Pulmonary artery endothelial cell (primary cell): ENCODE measurements at places on chromosomes 3 and 15. TPM values are rescaled to one million over a fixed set of nuclear protein-coding genes. Genes with fewer than 3 reads are reported as not detected.

DNA sequence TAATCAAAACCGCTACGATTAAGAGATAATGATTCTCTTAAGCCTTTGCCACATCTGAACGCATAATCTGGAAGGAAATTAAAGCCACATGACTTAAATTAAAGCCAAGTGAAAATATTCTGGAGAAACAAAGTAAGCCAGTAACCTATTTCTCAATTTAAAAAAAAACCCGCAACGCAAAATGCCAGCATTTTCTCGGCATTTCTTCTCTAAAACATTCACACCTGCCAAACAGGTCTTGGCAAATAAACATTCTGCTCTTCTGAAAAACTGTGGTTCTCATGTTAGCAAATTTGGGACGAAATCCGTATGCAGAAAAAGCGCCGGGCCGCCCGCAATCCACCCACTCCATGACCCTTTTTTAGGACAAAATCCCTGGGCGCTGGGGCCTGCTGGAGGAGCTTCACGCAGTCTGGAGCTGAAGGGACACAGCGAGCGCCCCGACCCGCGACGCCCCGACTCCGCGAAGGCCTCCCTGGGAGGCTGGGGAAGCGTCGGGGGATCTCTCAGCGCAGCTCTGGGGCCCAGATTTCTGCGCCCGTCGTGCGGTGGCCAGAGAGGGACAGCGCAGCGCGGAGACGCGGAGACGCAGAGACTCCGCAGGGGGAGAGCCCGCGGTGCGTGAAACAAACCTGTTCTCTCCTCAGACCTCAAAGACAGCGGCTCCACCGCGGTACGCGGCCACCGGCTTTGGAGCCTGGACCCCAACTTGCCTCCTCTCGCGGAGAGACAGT, 471 bp downstream of the NKIRAS1 start:
- no peak for DNase-seq

DNA sequence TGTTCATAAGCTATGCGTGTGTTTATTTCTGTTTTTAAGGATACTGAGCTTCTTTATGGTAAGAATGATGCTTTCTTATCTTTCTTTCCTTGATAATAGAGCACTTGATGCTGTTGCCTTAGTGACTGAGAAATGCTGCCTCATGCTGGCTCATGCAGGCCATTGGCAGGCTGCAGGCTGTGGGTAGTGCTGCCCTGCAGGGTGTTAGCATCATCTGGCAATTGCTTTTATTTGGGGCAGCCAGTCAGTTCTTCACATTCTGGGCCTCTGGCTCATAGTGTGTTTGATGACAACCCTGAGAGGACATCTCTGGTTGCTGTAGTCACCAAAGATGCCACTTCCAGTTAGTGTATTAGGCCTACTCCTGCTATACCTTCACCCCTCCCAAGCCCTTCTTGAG, 66.2 kb upstream of the ONECUT1 start:
- DNase-seq = no peak

GRCh38 chr3:146187334-146187950, 26.5 kb upstream of the PLOD2 start:
- no peak for DNase-seq

GRCh38 chr3:47108546-47108945, 55.4 kb downstream of the SETD2 start:
- DNase-seq = no peak

- DNase-seq = no peak
These were observed 58.9 kb upstream of the CBLB start for GRCh38 chr3:105927741-105928140.

DNA sequence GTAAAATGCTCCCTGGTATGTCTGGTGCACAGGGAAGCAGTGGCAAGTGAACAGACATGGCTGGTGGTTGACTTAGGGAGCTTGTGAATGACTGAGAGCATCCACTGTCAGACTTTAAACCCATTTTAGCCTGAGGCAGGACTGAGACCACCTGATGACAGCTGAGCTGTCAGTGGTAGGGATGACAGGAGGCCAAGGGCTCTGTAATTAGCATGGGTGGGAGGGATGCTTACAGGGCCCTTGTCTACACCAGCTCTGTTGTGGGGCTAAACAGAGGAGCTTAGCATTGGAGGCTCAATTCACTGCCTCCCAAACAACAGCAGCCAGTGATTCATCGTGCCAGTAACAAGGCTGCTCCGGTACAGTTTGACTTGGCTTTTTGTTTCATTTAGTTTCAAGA, 169.4 kb downstream of the CHST2 start:
- DNase-seq = no peak

DNA sequence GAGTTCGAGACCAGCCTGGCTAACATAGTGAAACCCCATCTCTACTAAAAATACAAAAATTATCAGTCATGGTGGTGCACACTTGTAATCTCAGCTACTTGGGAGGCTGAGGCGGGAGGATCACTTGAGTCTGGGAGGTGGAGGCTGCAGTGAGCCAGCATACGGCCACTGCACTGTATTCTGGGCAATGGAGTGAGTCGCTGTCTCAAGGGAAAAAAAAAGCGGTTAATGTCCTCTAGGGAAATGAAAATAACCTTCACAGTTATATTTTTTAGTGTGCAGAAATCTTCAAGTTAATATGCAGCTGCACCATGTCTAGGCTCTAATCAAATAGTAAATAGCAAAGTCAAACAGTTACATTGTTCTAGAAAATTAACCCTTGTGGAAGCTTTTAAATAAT, 14.8 kb downstream of the CEP19 start:
- DNase-seq = no peak

DNA sequence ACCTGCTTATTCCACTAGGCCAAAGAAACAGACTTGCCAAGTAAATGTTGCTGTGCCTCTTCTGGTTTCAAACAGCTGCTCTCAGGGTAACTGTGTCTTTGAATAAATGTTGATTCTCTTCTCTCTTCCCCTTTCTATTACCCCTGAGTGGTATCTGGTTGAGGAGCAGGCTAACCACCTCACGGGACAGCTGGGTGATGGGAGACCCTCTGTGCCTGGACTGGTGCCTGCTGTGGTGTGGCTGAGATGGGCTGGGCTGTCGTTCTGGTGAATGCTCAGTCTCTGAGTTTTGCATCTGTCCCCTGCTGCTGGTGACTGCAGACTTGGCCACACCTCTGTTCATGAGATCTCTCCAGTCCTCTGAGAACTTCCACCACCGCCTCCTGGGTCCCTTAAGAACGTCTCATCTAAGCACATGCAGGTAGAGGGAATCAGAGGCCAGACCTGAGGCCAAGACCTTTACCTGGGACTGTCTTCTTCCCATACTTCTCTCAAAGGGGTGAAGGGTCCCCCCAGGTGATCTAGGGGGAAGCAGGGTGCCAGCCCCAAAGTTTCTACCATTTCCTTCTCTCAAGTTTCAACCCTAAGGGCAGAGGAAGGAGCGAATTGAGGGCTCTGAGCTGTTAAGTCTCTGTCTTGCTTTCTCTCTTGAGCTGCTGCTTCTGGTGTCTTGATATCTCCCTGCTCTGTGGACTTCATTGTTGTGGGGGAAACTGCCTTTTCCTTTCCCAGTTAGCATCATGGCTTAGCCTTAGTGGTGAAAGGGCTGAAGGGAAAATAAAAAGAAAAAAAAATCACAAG, 252.9 kb downstream of the EBLN2 start:
- no peak for DNase-seq

Gene FRMD4B
- total RNA-seq = 96.7 and 103 TPM in 2 replicates

Gene ZDHHC23
- total RNA-seq = 3.4 and 6.1 TPM in 2 replicates

Gene THSD4
- 19.0 and 35.2 TPM in 2 replicates for total RNA-seq

Gene STARD9
- 4.8 and 6.5 TPM in 2 replicates for total RNA-seq
